ENCODE measurements at places on chromosomes 7 and 10.

DNA sequence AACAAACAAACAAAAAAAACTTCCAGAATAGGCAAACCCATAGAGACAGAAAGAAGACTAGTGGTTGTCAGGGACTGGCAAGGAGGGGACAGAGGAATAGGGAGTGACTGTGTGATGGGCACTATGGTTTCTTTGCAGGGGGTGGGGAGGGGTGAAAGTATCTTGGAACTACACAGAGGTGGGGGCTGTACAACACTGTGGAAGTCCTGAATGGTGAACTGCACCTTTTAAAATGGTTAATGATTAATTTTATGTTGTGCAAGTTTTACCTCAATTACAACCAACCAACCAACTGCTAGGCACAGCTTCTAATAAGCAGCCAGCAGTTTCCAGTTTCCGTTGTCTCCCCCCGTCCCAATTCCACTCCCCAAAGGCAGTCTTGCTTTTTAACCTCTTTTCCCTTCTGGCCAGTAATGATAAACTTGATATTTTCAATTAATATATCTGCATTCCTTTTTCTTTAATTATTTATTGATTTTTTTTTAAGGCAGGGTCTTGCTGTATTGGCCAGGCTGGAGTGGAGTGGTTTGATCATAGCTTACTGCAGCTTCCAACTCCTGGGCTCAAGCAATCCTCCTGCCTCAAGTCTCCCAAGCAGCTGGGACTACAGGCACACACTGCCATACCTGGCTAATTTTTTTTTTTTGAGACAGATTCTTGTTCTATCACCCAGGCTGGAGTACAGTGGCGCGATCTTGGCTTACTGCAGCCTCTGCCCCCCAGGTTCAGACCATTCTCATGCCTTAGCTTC lies 46.8 kb downstream of the HIP1 start:
- DNase-seq = peak; percentile 32

DNA sequence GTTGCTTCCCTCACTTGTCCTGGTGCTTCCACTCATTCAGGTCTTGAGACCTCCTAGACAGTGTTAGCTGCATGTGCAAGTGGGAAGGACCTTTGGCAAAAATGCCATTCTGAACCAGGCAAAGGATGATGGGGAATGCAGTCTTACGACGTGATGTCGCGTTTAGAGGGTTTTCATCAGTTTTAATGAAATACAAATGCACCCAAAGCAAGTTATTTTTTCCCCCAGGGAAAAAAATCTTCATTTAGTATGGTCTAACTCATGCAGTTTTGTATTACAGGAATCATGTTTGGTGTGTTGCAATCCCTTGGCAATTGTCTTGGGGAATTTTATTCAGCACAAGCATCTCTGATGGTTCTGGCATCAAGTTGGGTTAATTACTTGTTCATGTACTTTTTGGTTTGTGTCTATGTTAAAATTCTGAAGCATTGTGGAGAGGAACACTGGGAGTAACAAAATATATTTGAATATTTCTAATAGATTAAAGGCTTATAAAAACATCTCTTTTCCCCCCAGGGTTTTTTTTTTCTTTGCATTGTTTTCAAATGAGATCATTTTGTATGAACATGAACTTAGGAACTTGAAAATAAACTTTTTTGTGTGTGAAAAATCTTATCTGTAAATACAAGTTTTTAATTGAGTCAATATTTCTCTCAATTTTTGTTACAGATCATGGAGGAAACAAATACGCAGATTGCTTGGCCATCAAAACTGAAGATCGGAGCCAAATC lies 188.9 kb downstream of the BICC1 start:
- DNase-seq = no peak

GRCh38 chr7:129009437-129009836 lies 45.5 kb downstream of the TNPO3 start:
- no peak for DNase-seq

GRCh38 chr10:3714967-3715366 lies 70.0 kb downstream of the KLF6 start:
- DNase-seq = no peak

DNA sequence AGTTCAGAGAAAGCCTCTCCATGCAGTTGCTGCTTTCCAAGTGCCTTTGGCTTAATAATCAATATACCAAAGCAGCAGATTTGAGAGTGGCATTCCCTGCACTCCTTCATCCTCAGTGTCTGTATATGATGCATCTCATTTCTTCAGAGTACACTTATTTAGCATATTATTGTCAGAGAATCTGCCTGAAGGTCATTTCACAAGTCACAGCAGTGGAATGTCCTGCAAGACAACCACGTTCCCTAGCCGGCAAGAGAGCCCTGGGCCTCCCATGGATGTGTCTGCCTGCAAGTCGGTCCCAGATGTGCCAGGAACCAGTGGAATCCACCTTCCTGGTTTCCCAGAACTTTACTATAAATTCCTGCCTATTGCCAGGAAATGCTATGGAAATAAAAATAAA lies 289.4 kb upstream of the IGFBP3 start:
- DNase-seq = no peak

DNA sequence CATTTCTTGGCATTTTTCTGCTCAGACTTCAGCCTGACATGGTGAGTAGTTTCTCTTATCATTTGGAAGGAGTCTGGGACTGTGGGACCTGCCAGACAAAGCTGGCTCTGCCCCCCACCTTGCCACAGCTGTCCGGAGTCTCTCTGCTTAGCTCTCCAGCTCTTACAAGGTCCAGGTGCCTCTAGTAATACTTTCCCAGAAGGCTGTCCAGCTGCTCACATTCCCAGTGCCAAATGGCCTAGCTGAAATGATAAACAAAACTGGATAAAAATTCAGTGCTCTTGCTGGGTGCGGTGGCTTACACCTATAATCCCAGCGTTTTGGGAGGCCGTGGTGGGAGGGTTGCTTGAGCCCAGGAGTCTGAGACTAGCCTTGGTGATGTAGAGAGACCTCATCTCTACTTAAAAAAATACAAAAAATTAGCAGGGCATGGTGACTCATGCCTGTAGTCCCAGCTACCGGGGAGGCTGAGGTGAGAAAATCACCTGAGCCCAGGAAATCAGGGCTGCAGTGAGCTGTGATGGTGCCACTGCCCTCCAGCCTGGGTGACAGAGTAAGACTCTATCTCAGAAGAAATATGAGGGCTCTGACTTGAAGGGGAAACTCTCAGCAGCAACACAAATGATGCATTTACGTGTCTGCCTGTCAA lies 86.8 kb downstream of the C10orf90 start:
- no peak for DNase-seq

- no peak for DNase-seq
Measured at GRCh38 chr10:65931291-65932070, 994.4 kb upstream of the LRRTM3 start.

DNA sequence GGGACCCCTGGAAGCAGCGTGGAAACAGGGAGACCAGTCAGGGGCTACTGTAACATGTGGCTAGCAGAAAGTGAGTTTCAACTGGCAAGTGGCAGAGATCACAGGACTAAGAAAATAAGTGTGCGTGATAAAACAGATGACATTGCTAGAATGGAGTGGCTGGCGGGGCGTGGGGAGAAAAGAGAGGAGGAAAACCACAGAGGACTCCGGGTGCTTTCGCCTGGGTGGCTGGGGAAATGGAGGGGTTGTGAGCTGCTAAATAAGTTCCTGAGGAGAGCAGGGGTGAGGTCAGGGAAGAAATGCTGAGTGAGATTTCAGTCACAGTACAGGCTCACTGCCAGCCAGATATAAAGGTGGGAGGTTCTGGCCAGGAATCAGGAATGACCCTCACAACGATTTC lies 166.9 kb downstream of the MYOF start:
- no peak for DNase-seq

- DNase-seq = no peak
Measured at GRCh38 chr10:126324826-126325225, 63.5 kb downstream of the ADAM12 start.

- DNase-seq = no peak
Measured at GRCh38 chr10:34826857-34827766, 12.0 kb upstream of the PARD3 start.

- no peak for DNase-seq
Measured at GRCh38 chr7:79982141-79982770, 152.4 kb upstream of the GNAI1 start.

DNA sequence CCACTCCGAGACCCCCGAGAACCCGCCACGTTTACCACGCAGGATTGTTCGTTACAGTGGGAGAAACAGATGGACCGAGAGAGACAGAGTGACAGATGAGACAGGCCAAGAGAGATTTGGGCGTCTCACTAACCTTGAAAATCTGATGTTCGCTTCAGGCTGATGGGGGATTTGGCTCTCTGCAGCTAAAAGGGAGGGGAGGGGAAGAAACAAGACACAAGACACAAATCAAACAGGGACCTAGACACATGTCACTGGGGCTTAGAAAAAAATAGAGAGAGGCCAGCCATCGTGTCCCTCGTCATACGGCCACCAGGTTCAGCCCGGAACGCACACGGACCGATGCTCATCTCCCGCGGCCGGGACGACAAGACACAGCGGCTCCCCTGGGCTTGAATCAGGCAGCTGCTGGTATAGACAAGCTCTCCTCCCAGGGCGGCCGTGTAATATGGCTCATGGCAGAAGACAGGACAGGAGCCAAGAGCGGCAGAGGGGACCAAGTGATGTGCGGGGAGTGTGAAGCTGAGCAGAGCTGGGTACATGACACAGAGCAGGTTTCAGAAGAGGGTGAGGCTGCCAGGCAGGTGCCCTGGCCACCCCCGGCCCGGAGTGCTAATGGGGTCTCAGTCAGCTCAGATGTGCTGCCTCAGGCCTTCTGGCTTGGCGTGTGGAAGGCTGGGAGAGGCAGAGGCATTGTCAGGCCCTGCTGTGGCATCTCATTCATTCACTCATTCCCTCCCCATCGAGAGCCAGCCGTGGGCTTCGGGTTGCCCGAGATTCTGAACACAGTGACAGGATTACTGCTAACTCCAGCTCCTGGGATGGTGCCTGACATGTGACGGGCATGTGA lies 88.5 kb upstream of the GNA12 start:
- DNase-seq = no peak

DNA sequence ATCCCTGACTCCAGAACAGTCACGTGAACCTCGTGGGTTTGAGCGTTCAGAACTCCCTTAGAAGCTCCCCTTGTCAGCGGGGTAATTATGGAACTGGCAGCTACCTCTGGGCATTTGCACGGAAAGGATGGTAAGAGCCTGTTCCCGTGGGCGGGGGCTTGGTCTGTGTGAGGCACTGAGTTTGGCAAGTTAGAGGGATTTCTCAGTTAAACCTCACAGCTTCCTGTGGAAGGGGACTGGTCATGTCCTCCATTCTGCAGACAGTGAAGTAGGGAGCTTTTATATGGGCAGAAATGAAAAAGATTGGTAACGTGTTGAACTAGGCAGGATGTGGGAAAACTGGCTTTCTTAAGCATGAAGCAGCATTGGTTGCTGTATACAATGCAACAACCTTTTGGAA lies 16.0 kb downstream of the PALD1 start:
- no peak for DNase-seq

- DNase-seq = no peak
Measured at GRCh38 chr7:155699180-155699579, 54.7 kb downstream of the RBM33 start.

DNA sequence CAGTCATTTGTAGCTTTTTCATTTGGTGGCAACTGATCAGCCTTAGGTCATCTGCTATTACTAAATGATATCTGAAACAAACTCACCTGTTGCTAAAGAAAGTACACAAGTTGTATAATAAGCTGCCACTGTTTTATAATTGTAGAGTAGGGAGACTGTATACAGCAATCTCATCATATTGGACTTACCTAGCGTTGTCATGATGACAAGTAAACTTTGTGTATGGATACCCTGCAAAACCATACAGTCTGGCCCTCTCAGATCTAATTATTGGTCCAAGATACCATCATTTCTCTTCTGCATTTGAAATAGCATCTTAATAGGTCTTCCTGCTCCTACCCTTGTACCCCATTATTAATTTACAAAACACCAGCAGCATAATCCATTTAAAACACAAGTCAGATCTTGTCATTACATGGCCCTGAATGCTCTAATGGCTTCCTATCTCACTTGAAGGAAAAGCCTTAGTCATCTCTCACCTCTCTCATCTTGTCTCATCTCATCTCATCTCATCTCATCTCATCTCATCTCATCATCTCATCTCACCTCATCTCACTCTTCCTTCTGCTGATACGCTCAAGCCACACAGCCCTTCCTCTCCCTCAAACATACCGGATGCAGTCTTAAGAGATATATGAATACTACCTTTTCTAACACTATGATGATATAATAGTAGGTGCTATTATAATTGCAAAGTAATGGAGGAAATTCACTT lies 540.6 kb downstream of the MDFIC start:
- DNase-seq = no peak

DNA sequence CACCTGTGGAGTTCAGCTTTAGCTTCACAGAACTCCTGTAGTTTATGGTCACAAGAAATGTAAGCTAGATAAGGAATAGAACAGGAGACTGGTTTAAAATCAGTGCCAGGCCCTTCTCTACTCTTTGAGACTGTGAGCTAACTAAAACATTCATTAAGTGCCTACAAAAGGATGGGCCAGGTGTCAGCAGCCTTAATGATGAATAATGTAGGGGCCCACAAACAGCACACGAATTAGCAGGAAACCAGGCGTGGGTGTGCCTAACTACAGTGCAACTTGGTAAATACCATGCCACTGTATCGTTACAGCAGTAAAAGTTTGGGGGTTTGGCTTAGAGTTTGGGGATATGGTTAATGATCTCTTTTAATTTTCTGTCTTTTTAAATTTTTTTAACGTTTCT lies 6.1 kb upstream of the ABLIM1 start:
- DNase-seq = no peak

- no peak for DNase-seq
Measured at GRCh38 chr7:18295781-18296423, 199.6 kb upstream of the HDAC9 start.

GRCh38 chr10:28532337-28533185 lies at the start of gene WAC:
WAC (plus strand) TSS chr10:28533118; CDS start chr10:28533580, 462 bp downstream.
- DNase-seq = peak; percentile 94

GRCh38 chr7:44471436-44471835 lies 19.0 kb downstream of the NUDCD3 start:
- DNase-seq = no peak

- DNase-seq = no peak
Measured at GRCh38 chr7:157077986-157078644, 60.6 kb upstream of the UBE3C start.

DNA sequence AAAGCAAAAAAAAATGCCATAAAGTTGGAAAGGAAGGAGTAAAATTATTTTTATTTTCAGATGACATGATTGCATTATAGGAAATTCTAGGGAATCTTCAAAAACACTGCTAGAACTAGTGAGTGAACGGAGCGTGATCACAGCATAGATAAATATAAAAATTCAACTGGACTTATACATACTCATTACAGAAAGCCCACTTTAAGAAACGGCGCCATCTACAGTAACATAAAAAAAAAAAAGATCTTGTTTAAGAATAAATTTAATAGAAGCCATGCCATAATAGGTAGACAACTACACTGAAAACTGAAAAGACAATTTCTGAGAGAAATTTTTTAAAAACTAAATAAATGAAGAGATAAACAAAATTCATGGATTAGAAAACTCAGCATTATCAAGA lies 623.1 kb upstream of the MGMT start:
- no peak for DNase-seq

GRCh38 chr7:14380881-14381280 lies 391.4 kb upstream of the ETV1 start:
- DNase-seq = no peak

DNA sequence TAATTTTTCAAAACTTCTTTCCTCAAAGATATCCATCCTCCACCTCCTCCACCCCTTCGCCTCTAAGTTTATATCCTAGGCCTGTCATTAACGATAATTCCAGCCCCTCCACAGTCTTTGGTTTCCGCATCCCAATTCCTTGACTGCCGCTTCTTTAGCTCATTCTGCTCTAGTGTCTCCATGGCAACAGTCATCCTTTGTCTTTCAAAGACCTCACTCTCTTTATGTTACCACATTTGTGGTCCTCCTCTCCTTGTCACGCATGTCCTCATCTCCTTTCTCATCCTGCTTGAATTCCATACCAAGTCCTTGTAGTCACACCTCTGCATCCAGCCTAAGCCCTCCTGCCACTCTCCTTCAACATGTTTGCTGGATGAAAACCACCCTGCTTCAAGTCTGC lies 511.2 kb upstream of the KLF6 start:
- no peak for DNase-seq

Data from left kidney (tissue), 8 donors.